ENCODE measurements at places on chromosomes 3 and 15. TPM values are rescaled to one million over a fixed set of nuclear protein-coding genes. Genes with fewer than 3 reads are reported as not detected.
A peak's percentile ranks its signal among the peaks of the same experiment; 100 is the strongest.

- DNase-seq = no peak
Measured at GRCh38 chr15:56017920-56018319, 24.5 kb upstream of the NEDD4 start.

- DNase-seq = no peak
Measured at GRCh38 chr15:93644595-93644994, 555.6 kb upstream of the RGMA start.

SLC2A2 gene
- not detected for polyA plus RNA-seq

SLC12A8 gene
- polyA plus RNA-seq = 16.9 TPM

- no peak for DNase-seq
Measured at GRCh38 chr3:176739159-176739558, 458.1 kb downstream of the TBL1XR1 start.

- DNase-seq = peak; percentile 87
Measured at GRCh38 chr15:73704869-73705645, 20.9 kb downstream of the CD276 start.

DNA sequence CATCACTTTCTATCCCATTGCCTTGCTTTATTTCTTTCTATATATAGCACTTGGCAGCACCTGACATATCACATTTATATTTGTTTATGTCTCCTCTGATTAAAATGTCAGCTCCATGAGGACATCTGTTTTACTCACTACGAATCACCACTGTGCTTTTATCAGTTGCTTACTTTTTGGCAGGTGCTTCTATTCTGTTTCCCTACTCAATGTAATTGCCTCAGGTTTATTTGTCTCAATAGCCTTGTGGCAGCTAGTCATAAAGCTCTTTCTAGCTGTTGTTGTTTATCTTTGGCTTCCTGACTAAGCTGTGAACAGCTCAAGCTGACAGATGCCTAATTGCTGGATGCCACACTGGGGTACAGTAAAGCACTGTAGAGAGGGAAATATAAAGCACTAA is 85.5 kb downstream of the VPS13C start:
- no peak for DNase-seq

DNA sequence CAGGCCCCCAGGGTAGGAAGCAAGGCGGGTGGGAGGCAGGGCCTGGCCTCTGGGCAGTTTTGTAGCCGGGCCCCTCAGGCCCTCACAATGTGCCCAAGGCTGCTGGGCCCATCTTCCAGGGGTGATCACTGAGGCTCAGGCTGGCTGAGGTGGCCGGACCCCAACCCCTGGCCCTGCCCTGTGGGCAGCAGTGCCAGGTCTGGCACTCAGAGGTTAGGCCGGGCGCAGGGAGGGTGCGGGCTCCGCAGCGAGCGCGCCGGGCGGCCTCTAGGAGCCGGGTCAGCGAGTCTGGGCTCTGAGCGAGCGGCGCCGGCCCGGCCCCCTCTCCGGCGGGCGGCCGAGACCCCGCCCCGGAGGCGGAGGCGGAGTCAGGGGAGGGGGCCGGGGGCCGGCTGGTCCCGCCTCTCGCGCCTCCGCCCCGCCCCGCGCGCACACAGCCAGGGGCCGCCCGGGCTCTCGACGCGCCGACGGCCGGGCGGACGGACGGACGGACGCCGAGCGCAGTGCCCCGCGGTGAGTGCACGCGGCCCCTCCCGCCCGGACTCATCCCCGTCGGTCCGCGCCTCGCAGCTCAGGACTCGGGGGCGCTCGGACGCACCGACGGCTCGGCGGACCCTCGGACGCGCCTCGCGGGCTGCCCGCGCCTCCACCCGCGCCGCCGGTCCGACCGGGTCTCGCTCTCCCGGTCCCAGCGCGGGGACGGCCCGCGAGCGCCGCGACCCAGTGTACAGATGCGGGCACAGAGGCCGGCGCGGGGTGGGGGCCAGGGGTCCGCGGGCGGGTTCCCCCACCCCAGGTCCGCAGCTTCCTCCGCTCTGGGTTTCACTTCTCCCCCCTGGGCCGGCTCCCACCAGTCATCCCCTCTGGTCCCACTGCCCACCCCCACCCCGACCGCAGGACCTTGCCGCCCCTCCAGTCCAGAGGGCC is at the start of gene FBLN2:
Gene FBLN2, plus strand, starts transcription at position 430 of the 927 bp plus-strand sequence. CDS start 21,231 bp downstream, outside the sequence.
- no peak for DNase-seq

PHC3 gene
- 19.0 TPM for polyA plus RNA-seq

DNA sequence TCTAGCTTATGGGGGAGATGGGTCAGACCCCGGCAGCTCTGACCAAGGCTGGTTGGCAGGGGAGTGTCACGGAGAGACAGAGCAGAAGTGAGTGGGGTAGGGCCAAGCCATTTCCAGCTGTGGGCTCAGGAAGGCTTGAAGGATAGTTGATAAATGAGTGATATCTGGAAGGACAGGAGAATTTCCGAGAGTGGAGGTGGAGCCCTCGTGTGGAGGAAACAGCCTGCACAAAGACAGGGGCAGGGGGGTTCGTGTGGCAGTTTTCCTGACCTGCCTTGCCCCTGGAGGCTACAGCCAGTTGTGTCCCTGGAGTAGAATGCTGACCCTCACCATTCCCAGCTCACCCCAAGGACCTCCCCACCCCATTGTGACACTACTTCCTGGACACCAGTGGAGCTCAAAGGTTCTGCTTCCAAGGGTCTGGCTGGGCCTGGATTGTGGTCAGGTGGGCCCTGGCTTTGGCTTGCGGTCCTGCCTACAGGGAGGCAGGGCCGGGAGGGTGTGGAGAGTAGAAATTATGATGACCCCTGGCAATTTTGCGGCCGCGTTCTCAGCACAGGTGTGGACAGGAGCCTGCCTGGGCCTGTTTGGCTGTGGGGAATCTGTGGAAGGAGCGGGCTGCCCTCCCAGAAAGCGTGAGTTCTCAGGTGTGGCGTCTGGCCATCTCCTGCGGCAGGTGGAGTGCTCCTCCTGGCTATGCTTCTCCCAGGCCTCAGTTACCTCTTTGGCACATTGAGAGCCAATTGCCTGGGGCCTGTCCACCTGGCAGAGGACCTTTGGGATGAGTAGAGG is at the start of gene SLC22A14:
Gene SLC22A14, plus strand, starts transcription at position 400 of the 792 bp plus-strand sequence. CDS start 23,733 bp downstream, outside the sequence.
- DNase-seq = peak; percentile 15

GRCh38 chr3:105367063-105367405 is 325 bp downstream of the ALCAM start:
- no peak for DNase-seq

- peak; percentile 15 for DNase-seq
Measured at GRCh38 chr15:59247364-59247763, 40.7 kb downstream of the LDHAL6B start.

ZNF619 gene
- polyA plus RNA-seq = 2.3 TPM

- no peak for DNase-seq
Measured at GRCh38 chr3:8885536-8886316, 77.5 kb downstream of the RAD18 start.

DNA sequence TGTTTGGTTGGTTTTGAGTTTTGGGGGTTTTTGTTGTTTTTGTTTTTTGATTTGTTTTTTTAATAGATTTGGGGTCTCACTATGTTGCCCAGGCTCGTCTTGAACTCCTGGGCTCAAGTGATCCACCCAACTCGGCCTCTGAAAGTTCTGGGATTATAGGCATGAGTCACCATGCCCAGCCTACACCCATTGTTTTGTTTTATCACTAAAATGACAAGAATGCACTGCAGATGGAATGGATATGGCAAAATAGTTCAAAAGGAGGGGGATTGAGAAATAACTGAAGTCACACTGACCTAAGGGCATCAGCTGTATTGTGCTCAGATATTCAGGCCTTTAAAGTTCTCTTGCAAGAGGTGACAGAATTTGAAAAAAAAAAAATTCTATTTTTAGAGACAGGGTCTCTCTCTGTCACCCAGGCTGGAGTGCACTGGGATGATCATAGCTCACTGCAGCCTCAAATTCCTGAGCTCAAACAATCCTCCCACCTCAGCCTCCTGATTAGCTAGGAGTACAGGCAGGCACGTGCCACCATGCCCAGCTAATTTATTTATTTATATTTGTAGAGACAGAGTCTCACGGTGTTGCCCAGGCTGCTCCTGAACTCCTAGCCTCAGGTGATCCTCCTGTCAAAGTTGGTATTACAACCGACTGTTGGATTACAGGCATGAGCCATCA is 4.4 kb upstream of the RASA2 start:
- no peak for DNase-seq

DNA sequence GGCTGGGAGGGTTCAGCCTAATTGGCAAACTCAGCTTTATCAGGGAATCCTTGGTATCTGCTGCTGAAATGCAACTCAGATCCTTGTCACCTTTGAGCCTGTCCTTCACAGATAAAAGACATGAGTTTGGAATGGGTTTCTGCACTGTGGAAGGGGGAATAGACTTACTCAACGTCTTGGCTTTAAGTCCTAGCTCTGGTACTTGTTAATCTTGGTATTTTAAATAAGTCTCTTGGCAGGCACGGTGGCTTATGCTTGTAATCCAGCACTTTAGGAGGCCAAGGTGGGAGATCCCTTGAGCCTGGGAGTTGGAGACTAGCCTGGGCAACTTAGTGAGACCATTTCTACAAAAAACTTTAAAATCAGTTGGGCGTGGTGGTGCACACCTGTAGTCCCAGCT is 55.1 kb upstream of the ATOSA start:
- DNase-seq = no peak

GRCh38 chr3:13022348-13023234 is 50.6 kb downstream of the IQSEC1 start:
- peak; percentile 64 for DNase-seq

HES1 gene
- 9.9 TPM for polyA plus RNA-seq

LIPH gene
- 0.06 TPM for polyA plus RNA-seq
